Activated CD4-positive, alpha-beta T cell treated with anti-CD3 and anti-CD28 coated beads, Interleukin-2, amount 50 U/mL, for 24 hours (primary cell): ENCODE measurements at places on chromosomes 7 and 10.

- DNase-seq, result no peak
These were observed 336.2 kb downstream of the WDR11 start for GRCh38 chr10:121187391-121187790.

- DNase-seq, result peak; percentile 22
These were observed 120.1 kb downstream of the ARHGAP12 start for GRCh38 chr10:31808258-31809218.

DNA sequence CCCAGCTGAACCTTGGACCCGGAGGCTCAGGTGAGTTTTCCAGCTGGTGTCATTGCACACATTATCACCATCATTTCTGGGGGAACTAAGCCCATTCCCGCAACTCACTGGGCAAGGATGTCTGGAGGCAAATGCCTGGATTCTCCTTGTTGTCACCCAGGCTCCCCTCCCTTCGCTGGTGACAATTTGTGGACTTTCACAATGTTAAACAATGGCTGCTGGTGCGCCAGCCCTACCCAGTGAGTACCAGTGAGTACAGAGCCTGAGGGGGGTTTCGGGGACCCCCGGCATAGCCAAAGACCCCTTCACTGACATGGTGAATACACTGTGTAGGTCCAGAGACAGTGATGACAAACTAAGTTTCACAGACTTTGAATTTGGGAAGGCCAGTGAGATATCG, 189.2 kb downstream of the ADARB2 start:
- no peak for DNase-seq

GRCh38 chr10:1163204-1163660, 107.0 kb downstream of the WDR37 start:
- no peak for DNase-seq

- no peak for DNase-seq
These were observed 75.7 kb downstream of the DNAJC1 start for GRCh38 chr10:21927631-21928353.

DNA sequence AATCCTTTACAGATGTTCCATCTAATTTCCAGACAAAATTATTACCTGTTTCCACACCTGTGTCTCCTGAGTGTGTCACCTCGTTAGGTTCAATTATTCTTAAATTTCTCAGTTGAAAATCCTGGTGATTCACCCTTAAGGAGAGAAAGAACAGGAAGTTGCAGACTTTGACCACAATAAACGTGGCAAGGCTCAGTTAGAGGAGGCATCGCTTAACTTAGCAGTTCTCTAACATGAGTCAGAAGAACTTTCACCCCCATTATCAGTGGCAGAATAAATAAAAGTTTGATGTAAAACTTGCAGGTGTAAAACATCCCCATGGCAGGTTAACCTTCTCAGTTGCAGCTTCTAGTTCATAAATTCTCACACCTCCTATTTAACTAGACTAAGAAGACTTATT, 8.3 kb downstream of the XPNPEP1 start:
- DNase-seq, result peak; percentile 55

GRCh38 chr7:108794466-108794865, 224.8 kb downstream of the DNAJB9 start:
- DNase-seq, result no peak

DNA sequence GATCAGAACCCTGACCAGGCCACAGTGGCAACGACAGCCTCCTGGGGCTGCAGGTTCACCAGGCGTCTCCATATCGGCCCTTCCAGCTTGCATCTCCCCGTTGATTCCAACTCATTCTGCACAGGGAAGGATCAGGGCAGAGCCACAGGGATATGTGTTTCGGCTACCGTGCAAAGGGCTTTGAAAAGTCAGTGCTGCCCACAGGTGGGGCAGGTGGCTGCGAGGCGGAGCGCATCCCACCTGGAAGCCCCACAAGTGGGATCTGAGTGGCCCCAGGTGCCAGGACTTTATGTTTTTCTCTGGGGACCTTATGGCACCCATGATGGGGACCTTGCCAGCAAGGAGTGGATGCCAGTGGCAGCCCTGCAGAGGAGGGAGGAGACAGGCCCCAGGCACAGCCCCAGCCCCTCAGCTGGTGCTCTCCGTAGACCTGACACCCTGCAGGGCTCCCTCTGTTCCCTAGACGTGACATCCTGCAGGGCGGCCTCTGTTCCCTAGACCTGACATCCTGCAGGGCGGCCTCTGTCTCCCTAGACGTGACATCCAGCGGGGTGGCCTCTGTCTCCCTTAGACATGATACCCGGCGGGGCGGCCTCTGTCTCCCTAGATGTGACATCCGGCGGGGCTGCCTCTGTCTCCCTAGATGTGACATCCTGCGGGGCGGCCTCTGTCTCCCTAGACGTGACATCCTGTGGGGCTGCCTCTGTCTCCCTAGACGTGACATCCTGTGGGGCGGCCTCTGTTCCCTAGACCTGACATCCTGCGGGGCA, 189.4 kb downstream of the ELFN1 start:
- DNase-seq, result no peak

DNA sequence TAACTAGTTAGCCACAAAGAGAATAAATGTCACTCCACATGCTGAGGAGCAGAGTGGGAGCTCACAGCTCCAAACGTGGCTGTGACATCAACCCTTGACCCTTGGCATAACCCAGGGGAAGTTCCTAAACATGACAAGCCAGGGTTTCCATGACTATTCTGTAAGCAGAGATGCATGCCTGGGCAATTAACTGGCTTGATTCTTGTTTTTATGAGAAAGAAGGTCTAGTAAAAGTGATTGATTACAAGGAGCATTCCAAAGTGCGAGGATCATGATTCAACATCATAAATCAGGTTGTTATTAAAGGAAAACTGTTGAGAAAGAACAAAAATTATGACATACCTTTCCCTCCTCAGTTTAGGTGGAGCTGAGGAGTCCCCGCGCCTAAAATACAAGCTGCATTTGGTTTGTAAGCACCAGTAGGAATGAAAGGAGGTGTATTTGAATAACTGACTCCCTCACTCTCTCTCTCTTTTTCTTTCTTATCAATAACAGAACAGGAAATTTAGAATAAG, 108.4 kb downstream of the SFMBT2 start:
- no peak for DNase-seq
